ENCODE measurements at places on chromosomes 13 and 19.

DNA sequence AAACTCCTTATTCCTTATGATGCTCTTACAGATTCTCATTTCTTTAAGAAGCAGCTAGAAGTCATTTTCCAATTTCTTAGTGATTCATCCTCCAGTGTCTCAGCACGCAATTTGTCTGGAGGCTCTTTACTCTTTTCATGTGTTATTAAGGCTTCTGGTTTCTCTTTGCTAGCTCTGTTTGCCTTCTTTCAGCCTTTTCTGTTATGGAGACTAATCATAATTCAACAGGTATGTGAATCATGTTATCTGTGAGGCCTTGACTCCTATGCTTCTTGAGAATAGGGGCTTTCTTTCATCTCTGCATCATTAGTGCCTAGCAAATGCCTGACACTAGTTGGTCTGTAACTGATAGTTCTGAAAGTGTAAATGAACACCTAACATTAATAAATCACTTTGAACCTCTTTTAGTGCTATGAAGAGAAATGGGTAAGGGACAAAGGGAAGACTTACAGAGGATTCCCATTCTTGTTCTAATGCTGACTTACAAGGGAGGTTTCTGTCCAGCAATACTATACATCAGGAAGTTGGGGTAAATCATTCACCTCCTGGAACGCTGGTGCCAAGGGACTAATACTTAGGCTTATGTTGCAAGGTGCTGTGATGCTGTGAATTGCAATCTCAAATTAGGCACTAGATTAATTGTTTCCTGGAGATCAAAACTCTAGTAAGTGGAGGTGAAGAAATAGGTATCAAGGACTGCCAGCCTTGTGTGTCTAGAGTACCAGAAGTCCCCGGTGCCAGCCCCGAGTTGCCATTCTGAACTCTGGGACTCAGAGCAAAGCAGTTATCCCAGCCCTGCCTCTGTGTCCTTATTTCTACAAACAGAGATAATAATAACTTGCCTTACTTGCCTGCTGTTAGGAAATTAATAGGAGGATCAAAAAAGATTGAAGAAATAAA is 265.6 kb downstream of the DCLK1 start:
- DNase-seq = no peak

GRCh38 chr13:97559981-97560380 is 126.0 kb downstream of the RAP2A start:
- no peak for DNase-seq

- DNase-seq = no peak
These were observed 144.2 kb upstream of the ZNF507 start for GRCh38 chr19:32201211-32201610.

- DNase-seq = no peak
These were observed 171.5 kb upstream of the CSNK1A1L start for GRCh38 chr13:37277007-37277406.

DNA sequence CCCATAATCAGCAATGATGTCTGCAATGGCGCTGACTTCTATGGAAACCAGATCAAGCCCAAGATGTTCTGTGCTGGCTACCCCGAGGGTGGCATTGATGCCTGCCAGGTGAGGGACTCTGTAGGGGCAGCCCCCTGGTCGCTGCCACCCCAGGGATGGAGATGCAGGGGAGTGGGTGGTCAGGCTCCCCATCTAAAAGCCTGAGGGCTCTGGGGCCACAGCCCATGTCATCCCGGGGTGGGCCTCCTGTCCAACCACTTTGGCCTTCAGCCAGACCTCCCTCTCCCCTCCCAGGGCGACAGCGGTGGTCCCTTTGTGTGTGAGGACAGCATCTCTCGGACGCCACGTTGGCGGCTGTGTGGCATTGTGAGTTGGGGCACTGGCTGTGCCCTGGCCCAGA is 24.1 kb downstream of the HPN start:
- DNase-seq = no peak

DNA sequence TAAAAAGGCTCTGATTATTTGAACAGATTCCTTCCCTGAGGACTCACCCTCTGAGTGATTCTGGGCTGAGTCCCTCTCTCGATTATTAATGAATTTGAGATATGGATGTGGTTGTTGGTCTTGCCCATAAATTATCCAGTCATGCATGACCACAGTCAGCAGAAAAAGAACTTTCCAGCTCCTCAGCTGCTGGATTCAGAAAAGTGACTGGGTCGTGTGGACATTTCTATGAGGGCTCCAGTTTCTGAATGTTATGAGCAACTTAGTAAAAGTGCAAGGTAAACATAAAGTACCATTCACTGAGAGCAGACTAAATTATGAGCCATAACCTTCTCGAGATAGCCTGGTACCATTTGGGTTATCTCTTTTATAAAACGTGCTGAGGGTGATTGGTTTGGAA is 100.1 kb upstream of the CLDN10 start:
- DNase-seq = no peak

GRCh38 chr19:17394891-17395415 is 957 bp upstream of the CCDC194 start:
- DNase-seq = no peak

Data from activated CD8-positive, alpha-beta memory T cell treated with anti-CD3 and anti-CD28 coated beads for 48 hours (primary cell).